ENCODE measurements at places on chromosomes 11 and 22.

- no peak for DNase-seq
Observed at GRCh38 chr11:124085997-124086846, 29.0 kb upstream of the VWA5A start.

- no peak for DNase-seq
Observed at GRCh38 chr11:128310676-128311445, 276.5 kb downstream of the ETS1 start.

DNA sequence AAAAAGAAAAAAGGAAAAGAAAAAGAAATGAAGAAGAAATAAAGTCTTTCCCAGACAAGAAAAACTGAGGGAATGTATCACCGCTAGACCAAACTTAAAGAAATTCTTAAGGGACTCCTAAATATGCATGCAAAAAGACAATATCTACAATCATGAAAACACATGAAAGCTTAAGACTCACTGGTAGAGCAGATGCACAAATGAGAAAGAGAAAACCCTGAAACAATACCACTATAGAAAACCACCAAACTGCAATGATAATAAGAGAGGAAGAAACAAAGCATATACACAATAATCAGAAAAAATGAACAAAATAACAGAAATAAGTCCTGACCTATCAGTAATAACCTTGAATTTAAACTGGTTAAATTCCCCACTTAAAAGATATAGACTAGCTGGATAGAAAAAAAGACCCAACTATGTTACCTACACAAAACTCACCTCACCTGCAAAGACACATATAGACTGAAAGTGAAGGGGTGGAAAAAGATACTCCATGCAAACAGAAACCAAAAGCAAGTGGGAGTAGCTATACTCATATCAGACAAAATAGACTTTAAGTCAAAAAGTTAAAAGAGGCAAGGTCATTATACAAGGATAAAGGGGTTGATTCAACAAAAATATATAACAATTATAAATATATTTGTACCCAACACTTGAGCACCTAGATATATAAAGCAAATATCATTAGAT is 61.3 kb upstream of the NARS2 start:
- DNase-seq = no peak

DNA sequence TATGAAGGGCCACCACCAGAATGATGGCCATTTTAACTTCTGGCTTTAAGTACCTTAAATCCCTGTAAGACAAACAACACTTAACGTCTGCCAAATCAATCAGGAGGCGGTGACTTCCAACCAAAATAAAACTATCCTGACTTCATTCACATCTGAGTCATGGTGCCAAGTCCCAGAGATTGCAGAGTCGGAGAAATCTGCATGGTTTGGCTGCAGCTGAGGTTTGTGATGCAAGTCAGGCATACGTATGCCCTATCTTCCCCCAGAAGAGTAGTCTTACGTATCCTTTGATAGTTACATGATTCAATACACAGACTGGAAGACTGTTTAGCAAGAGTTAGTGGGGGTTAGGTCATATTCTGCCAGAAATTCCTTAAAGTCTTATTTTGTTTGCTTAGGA is 1.7 kb upstream of the GAB2 start:
- no peak for DNase-seq

All from activated CD4-positive, alpha-beta T cell treated with anti-CD3 and anti-CD28 coated beads, Interleukin-2, amount 50 U/mL, for 4 hours (primary cell).